Activated naive CD8-positive, alpha-beta T cell treated with anti-CD3 and anti-CD28 coated beads for 36 hours (primary cell): ENCODE measurements at places on chromosomes 5 and 9. TPM values are rescaled to one million over a fixed set of nuclear protein-coding genes. Genes with fewer than 3 reads are reported as not detected.

Gene GDA
- total RNA-seq = not detected

Gene HOMER1
- 13.0 TPM for total RNA-seq

Gene LRRC26
- total RNA-seq = not detected

Gene GDF9
- total RNA-seq = 0.29 TPM

Gene HSPB3
- not detected for total RNA-seq

Gene MSX2
- not detected for total RNA-seq

Gene INSYN2B
- not detected for total RNA-seq

Gene LVRN
- not detected for total RNA-seq

Gene PDGFRB
- 1.1 TPM for total RNA-seq

Gene SIL1
- 21.4 TPM for total RNA-seq

Gene SPAG8
- total RNA-seq = 0.68 TPM

Gene STXBP1
- total RNA-seq = 19.9 TPM
